ENCODE measurements at places on chromosomes 6 and 20.

DNA sequence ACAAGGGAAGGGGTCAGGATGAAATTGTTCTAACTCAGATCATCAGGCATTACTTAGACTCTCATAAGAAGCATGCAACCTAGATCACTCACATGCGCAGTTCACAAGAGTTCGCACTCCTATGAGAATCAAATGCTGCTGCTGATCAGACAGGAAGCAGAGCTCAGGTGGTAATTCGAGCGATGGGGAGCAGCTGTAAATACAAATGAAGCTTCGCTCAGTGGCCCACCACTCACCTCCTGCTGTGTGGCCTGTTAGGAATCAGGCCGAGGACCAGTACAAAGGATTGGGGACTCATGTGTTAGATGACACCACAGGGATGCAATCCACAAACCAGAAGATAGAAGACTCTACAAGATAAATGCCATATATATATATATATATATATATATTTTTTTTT lies 31.5 kb upstream of the TOP1 start:
- DNase-seq, result no peak

GRCh38 chr6:105740946-105741645 lies 338.2 kb upstream of the PREP start:
- no peak for DNase-seq

GRCh38 chr20:15930311-15931305 lies 642.6 kb downstream of the KIF16B start:
- DNase-seq, result no peak

DNA sequence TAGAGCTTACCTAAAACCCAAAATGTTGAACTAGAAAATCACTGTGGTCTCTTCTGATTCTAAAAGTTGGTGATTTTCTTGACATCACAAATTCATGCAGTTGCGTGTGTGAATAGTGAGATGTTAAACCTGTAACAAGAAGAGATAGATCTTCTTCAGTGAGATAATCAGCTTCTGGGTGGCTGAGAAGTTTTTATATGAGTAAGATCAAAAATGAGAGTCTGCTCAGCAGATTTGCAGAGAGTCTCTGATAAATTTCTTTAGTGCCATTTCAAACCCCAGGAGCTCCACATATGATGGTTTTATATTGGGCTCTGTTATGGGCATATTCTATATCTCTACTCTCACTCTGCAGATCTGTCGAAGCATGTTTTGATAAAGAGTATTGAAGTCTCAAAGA lies 185.4 kb downstream of the ZFAND3 start:
- no peak for DNase-seq

GRCh38 chr6:24692003-24692402 lies 25.1 kb downstream of the ACOT13 start:
- no peak for DNase-seq

DNA sequence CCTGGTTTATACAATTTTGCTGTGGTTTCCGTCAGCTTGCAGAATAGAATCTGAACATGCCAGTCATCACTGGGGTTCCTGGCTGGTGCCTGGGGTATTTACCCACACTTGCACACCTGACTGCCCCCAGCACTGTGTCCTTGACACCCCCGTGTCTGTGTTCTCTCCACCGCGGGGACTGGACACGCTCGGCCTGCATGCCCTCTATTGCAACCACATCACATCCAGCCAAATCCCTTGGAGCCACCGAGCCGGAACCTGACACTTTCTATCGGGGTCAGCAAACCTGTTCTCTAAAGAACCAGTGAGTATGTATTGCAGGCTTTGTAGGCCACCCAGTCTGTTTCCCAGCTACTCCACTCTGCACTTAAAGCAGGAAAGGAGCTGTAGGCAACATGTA lies 527.5 kb downstream of the PRKN start:
- no peak for DNase-seq

DNA sequence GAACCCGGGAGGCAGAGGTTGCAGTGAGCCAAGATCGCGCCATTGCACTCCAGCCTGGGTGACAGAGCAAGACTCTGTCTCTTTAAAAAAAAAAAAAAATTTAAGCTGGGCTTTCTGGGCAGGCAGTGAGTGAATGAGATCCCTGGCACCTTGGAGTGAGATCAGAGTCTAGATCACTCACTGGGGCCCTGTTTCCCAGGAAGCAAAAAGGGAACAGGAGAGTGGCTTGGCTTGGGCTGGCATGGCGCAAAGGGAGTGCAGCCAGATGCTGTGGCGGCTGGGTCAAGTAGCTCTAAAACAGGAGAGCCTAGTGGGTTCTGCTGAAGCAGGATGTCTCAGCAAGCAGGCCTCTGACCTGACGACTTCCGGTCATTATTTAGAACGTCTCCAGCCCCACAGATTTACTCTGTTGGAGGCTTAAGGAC lies 10.4 kb downstream of the PLCG1 start:
- DNase-seq, result no peak

GRCh38 chr20:49356676-49357075 lies 78.8 kb upstream of the ZNFX1 start:
- no peak for DNase-seq

GRCh38 chr6:112054001-112054400 lies at the start of gene CCN6:
Gene CCN6, plus strand, starts transcription at chr6:112054104. Its CDS starts 254 bp downstream, at chr6:112054358.
- no peak for DNase-seq

DNA sequence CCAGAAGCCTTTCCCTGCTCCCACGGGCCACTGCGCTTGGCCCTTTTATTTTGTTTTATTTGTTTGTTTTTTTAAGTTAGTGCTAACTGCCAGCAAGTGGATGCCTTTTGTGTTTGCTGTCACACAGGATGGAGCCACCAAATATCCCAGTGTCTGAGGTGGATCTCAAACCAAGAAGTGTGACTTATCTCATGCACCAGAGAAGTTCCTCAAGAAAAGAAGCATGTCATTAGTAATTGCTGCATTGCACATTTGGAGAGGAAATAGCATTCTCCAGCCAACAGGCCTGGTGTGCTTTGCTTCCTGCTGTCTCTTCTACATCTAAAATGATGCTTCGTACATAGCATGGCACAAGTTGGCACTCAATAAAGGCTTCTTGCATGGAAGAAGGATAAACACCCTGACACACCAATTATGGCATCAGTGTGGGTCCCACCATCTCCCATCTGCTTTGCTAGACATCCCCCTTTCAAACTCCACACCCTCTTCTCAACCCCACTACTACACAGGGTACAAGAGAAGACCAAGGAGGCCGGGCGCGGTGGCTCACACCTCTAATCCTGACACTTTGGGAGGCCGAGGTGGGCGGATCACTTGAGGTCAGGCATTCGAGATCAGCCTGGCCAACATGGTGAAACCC lies 1.9 kb upstream of the ATP9A start:
- no peak for DNase-seq

DNA sequence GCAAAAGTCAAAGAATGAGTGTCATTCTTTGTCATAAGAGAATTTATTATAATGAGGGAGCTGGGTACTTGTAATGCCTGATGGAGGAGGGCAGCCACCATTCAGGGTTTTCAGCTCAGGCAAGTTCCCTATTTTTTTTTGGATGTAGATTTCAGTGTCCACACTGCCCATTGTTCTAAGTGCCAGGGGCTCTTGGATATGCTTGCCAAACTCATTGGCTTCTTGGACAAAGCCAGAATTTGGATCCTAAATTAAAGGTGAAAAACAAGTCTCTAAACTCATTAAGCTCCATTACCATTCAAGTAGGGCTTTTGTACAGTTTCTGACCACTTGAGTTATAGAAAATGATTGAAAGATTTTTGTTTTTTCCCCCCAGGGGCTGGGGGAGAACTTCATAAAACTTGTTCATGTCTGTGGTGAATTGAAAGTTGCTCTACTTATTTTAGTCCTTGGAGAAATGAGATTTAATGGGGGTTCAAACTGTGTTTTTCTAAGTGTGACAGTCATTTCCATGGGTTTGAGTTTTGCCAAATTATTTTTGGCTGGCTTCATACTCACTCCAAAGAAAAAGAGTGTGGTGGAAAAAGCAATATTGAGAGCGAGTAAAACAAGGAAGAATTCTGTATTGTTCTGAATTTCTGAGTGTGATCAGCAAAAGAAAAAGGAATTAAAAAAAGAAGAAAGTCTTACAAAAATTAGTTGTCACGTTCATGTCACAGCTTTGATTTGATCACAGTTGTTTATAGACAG lies 46.0 kb downstream of the TIAM2 start:
- DNase-seq, result no peak

All from DMS 273 treated with DMSO at 0.1 percent for 48 hours (cell line).